ENCODE measurements at places on chromosomes 5 and 9.
A peak's percentile ranks its signal among the peaks of the same experiment; 100 is the strongest.

GRCh38 chr9:97307500-97308163, at the start of gene CCDC180:
TSS of gene CCDC180 (plus strand) at chr9:97307659. CDS start at chr9:97308064, 405 bp downstream.
- peak; percentile 67 for DNase-seq

- no peak for DNase-seq
Observed at GRCh38 chr5:14359069-14360043, 216.2 kb downstream of the TRIO start.

DNA sequence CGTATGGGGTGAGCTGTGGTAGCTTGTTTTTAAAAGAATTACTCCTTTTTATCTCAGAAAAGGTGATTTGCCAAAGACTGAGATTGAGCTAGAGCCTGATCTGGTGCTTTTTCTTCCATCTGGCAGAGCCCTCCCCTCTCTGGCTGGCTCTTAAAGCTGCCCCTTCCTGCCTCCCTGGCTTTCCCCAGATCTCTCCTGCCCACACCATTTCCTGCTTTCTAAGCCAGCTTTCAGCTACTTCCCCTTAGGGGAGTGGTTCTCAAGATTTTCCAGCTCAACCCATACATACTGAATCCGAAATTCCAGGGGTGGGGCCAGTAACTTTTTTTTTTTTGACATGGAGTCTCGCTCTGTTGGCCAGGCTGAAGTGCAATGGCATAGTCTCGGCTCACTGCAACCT, 4.8 kb upstream of the ACOT12 start:
- DNase-seq = no peak

DNA sequence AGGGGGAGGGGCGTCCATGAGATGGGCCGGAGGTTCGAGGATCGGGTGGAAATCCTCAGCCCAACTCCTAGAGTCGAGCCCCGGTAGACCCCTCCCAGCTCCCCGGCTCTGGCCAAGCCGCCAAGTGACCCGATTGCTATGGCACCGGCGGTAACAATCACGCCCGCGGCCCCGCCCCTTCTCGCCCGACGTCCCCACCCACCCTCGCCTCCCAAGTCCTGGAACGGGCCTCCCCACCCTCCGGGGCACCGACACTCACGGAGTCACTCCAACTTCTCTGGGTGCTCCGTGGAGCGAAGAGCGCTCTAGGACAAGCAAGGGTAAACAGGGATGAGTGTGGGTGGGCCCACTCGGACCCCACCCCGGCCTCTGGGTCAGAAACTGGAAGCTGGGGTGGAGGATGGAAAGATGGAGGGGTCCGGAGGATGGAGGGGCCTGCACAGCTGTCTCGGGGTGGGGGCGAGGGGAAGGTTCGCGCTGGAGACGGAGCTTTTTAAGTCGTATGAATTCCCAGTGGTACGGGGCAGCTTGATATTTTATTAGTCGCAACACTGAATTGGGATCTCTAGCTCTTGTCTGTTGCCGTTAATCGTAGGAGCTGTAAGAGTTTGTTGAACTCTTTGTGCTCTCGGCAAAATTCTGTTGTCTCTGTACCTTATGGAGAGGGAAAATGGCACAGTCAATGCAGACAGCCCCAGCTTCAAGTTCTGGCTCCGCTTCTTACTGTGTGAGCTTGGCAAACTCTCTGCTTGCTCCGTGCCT, at the start of gene SPACA9:
Gene SPACA9 (plus strand): TSS at position 204 of the 762 bp plus-strand sequence. CDS start 5,050 bp downstream, outside the sequence.
- peak; percentile 39 for DNase-seq

- no peak for DNase-seq
Observed at GRCh38 chr9:129343424-129344375, 165.6 kb upstream of the IER5L start.

DNA sequence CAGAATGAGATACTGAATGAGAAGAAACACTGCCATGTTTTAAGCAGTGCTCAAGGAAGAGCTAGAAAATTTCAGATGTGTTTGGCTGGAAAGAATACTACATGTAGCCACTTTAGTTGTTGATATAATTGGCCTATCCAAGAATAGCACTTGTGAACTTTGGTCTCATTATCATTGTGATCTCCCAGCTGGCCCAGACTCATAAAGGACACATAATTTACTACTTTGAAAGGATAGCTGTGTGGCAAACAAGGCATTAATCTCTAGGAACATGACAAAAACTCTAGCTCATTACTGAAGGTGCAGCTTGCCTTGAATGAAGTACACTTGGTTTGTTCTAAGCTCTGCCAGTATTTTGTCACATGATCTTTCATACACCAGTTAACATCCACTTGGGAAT, 356.3 kb downstream of the CSNK1G3 start:
- no peak for DNase-seq

DNA sequence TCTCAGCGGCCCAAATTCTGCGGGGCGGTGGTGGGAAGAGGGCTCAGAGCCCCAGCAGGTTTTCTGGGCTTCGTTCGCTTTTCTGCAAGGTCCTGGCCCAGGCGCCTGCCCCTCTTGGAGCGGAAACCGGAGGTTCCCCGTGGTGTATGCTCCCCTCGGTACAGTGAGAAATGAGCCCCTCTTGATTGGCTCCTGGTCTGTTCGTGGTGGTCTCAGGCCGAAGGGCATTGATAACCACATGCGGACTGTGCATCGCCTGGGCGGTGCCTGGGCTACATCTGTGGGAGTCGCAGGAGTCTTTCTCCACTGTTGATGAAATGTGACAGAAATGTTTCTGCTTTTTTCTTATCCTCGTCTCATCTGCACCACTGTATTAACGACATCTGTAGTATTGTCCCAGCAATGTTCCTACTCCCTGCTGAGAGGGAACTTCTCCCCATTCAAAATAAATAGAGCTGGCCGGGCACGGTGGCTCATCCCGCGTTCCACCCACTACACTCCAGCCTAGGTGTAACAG, 682 bp downstream of the MAN1B1 start:
- DNase-seq = no peak

- no peak for DNase-seq
Observed at GRCh38 chr9:130340011-130340410, 74.5 kb downstream of the HMCN2 start.

- DNase-seq = peak; percentile 82
Observed at GRCh38 chr5:54774281-54775170, 210.9 kb downstream of the ESM1 start.

GRCh38 chr9:114388764-114389375, 1.1 kb upstream of the AKNA start:
- no peak for DNase-seq

DNA sequence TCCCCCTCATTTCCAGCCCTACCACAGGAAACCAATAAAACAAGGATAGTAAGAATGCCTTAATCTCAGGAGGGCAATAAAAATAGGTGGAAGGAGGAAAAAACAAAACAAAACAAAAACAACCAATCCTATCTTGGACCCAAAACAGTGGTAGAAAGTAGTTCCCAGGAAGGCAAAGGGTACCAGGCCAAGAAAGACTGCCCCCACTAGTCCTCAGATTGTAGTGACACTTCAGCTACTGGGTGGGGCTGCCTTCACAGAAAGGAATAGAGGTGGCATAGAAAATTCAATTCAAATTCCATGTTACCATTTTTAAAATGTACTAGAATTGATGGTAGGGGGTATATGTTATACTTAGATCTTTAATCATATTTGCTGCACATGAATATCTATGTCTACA, 59.3 kb downstream of the DPYSL3 start:
- DNase-seq = no peak

DNA sequence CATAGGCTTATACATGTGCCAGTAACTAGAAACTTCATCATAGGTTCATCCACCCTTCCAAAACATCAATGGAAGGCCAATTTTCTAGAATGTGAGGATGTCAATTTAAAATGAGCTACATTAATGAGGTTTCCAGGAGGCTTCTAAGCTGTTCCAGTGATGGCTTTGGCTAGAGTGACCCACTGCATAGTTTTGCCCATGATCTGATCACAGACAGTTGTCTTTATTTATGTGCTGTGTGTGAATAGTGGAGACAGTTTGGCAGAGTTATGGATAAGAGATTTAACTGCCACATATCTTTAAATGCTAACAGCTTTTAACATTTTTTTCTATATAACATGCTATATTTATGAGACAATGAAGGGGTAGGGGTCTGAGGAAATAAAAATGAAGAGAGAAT, 139.0 kb upstream of the ZNF462 start:
- DNase-seq = peak; percentile 33

GRCh38 chr9:117121316-117121715, 293.5 kb downstream of the ASTN2 start:
- DNase-seq = no peak

GRCh38 chr5:116785106-116785505, 210.5 kb upstream of the SEMA6A start:
- peak; percentile 79 for DNase-seq

DNA sequence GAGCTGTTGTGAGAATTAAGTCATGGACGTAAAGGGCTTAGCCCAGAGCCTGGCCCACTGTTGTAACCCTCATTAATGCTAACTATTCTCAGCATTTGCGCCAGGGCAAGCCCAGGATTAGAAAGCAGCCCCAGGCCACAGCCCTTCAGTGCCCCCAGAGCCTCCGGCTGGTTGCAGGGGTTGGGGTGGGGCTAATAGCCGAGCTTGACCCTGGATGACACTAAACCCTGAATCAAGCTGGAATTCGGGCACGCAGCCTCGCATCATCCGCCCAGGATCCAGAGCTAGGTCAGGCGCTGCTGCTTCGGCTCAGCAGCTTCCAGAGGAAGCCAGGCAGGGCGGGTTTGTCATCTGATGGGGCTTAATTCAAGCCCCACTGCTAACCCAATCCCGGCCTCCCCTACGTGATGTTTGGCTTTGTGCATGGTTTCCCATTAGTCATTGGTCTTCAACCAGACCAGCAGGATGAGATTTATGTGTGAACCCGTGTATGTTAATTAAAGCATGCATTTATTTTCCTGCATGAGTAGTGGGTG, 1.2 kb upstream of the MEGF9 start:
- peak; percentile 72 for DNase-seq

DNA sequence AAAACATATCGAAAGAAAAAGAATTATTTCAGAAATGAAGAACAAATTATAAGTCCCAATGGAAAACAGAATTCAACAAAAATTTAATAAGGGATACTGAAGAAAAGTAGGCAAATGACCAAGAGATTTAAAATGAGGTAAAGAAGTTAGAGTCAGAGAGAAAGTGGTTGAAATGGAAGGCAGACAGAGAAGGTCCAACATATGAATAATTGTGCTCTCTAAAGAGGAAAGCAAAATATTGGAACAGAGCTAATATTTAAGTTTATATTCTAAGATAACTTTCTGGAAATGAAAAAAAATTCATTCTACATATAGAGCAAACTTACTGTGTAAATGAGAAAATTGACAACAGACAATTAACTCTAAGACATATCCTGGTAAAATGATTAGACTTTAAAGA, 94.1 kb downstream of the PTCH1 start:
- DNase-seq = no peak

DNA sequence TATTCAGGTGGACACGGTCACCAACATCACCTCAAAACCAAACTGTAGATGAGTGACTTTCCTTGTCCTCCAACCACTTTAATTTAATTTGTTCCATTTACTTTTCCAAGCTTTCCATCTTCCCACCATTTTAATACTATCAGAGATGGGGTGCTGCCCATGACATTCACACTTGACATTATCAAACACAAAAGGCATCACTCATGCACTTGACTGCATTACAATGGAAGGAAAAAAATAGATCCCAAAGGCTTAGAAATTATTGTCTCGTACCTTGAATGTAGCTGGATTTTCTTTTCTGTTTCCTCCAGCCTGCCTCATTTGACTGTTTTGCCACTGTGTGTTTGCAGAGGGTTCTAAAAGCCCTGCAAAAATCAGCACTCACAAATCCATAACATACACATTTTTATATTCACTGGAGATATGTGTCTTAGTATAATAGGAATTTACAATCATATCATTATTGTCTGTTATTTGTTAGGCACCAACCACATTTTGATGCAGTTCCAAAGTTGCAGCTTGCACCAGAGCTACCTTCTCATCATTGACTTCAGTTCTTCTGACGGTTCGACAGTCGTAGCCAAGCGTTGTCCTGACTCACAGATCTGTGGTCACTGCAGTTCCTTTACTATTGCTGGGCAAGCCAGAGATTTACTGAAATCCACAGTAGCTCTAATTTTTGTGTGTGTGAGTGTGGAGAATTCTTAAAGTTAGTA, 712.3 kb upstream of the WWC1 start:
- DNase-seq = peak; percentile 21

- no peak for DNase-seq
Observed at GRCh38 chr5:133977161-133977787, 8.8 kb upstream of the C5orf15 start.
